ENCODE measurements at places on chromosomes 11 and 22.

GRCh38 chr22:20488946-20489345 lies 6.6 kb downstream of the KLHL22 start:
- no peak for DNase-seq

DNA sequence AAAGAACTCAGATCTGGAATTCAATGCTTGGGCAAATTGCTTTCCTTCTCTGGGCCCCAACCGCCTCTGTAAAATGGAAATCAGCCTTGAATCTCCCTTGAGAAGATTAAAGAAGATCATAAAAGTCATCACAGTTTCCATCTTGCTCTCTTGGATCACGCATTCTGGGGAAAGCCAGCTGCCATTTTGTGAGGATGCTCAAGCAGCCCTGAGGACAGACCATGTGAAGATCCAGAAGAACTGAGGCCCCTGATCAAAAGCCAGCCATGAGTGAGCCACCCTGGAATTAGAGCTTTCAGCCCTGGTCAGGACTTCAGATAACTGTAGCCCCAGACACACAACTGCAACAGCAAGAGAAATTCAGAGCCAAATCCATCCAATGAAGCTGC lies 229.3 kb downstream of the MN1 start:
- no peak for DNase-seq

- DNase-seq, result no peak
Observed at GRCh38 chr11:120835601-120836228, 188.2 kb upstream of the TBCEL start.

GRCh38 chr11:7516475-7516874 lies 2.7 kb downstream of the PPFIBP2 start:
- no peak for DNase-seq

DNA sequence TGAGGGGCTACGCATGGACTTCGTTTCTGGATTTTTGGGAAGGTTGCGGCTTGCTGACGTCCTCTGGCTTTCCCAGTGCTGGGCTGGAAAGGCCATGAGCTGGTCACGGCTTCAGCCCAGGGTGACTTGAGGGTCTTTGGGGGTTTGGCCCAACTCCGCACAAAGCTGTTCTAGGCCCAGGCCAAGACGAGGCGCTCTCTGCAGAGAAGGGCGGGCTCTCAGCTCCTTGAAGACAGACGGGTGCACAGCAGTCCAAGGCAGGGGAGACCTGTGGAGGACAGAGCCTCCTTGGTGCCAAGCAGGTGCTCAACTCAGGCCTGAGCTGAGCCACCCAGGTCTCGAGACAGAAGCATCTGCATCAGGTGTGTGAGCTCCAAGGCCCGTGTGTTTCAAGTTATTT lies 1003.7 kb downstream of the BRD1 start:
- no peak for DNase-seq

- DNase-seq, result peak; percentile 77
Observed at GRCh38 chr22:25492841-25493734, 71.4 kb upstream of the GRK3 start.

GRCh38 chr11:47961383-47961782 lies 19.0 kb upstream of the PTPRJ start:
- DNase-seq, result no peak

DNA sequence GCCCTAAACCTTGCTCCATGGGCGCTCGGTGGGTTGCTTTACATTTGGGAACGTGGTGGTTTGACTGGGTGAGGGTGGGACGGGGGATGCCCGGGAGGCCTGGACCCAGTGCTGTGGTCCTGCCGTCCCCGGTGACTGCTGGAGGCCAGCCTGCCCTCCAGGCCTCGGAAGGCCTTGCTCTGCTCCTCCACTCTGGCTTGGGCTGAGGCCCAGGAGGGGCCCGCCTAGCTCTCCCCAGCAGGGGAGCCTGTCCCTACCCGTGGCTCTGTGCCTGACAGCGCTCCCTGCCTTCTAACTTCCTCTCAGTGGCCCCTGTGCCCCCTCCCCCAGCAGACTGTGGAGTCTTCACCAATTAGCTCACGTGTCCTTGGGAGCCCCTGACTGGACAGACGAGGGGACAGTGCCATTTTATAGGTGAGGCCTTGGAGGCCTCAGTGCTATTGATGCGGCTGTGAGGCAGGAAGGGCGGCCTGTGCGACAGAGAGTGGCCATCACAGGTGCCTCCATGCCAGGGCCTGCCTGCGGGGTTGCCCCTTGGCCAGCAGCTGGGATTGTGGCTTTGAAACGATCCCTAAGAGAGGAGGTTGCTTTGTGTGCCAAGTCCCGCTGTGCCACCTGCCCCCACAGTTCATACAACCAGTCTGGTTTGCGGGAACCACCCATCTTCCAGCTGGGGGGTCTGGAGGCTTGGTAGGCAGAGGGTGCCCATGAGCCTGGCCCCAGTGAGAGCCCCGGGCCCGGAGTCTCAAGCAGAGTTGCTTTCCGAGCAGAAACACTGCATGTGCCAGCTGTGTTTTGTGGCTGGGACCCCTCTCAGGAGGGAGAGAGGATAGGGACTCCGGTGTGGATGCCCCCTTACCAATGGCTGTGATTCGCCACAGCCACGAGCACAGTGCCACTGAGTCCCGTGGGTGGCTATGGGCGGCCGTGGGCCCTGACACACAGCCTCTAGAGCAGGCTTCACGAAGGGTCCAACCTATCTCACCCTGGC lies 17.7 kb downstream of the TPCN2 start:
- DNase-seq, result no peak

GRCh38 chr11:71165771-71166170 lies 86.6 kb downstream of the SHANK2 start:
- DNase-seq, result no peak

DNA sequence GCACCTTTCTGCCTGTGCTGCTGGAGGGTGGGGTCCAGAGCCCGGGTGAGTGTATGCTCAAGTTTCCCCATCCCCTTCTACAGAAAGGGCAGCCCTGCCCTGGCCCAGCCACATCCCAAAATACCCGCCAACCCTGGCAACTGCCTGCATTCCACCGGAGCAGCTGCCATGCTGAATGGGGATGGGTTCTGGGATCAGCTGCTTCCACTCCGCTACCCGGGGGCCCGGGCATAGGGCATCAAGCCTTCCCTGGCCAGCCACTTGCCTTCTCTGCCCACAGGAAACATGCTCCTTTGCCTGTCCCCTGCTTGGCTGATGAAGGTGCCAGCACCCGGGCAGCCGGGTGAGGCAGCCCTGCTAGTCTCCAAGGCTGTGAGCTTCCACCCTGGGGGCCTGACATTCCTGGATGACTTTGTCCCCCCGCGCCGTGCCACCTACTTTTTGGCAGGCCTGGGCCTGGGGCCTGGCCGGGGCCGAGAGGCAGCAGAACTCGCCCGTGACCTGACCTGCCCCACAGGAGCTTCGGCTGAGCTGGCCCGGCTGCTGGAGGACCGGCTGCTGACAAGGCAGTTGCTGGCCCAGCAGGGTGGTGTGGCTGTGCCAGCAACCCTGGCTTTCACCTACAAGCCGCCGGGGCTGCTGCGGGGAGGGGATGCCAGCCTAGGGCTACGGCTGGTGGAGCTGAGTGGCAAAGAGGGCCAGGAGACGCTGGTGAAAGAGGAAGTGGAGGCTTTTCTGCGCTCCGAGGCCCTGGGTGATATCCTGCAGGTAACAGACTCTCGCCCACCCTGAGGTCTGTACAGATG lies 3.2 kb downstream of the CARNS1 start:
- DNase-seq, result no peak

- DNase-seq, result peak; percentile 62
Observed at GRCh38 chr11:115676206-115676605, 172.0 kb upstream of the CADM1 start.

- no peak for DNase-seq
Observed at GRCh38 chr22:30996462-30996861, 27.4 kb downstream of the TUG1 start.

GRCh38 chr22:32058656-32059260 lies 15.7 kb downstream of the SLC5A1 start:
- DNase-seq, result peak; percentile 27

- peak; percentile 83 for DNase-seq
Observed at GRCh38 chr11:17277024-17277584, 565 bp downstream of the NUCB2 start.

DNA sequence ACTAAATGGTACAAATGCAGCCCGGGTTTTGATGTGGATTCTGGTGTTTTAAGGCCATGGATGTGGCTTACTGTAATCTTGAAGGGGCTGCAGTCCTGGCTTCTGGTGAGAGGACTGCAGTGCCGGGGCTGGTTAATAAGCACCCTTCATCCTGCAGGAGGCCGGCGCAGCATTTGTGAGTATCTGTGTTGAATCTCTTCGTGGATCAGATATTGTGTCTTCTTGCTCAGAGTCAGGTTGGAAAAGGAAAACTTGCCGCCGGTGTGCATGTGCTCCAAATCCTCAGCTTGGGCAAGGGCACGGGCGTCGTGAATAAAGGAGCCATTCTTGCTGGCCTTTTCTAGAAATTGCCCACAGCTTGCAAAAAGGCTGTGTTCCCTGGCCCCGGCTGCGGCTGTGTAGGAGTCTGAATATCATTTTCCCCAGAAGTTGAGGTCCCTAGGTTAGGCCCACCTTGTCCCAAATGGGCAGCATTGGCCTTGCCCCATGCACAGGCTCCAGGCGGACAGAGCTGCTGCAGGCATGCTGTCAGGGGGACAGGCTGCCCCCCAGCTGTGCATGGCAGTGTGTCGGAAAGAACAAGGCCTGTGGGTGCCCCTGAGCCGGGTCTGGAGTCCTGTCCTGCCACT lies 28.9 kb upstream of the PARVB start:
- no peak for DNase-seq

DNA sequence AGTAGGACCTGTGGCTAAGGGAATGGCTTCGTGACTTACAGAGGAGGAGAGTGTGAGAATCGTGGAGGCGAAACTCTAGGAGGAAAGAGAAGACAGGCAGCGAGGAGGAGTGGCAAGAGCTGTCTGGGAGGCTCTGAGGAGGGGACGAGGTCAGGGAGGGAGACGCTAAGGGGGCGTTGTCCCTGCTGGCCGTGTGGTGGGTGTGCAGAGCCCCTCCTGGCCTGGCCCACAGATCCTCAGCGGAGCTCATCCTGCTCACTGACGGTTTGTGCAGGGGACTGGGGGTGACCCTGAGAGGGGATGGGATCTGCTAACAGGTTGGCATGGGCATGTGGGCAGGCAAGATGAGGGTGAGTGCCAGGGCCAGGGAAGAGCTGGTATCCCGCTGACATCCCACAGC lies 56.5 kb upstream of the PRR5 start:
- DNase-seq, result no peak

- DNase-seq, result no peak
Observed at GRCh38 chr11:20458905-20459632, 71.6 kb downstream of the PRMT3 start.

GRCh38 chr11:3052109-3052479 lies 5.1 kb downstream of the CARS1 start:
- peak; percentile 37 for DNase-seq

- peak; percentile 74 for DNase-seq
Observed at GRCh38 chr11:122365610-122366360, 249.8 kb upstream of the BLID start.

- DNase-seq, result no peak
Observed at GRCh38 chr11:29061452-29061851, 953.3 kb downstream of the METTL15 start.

DNA sequence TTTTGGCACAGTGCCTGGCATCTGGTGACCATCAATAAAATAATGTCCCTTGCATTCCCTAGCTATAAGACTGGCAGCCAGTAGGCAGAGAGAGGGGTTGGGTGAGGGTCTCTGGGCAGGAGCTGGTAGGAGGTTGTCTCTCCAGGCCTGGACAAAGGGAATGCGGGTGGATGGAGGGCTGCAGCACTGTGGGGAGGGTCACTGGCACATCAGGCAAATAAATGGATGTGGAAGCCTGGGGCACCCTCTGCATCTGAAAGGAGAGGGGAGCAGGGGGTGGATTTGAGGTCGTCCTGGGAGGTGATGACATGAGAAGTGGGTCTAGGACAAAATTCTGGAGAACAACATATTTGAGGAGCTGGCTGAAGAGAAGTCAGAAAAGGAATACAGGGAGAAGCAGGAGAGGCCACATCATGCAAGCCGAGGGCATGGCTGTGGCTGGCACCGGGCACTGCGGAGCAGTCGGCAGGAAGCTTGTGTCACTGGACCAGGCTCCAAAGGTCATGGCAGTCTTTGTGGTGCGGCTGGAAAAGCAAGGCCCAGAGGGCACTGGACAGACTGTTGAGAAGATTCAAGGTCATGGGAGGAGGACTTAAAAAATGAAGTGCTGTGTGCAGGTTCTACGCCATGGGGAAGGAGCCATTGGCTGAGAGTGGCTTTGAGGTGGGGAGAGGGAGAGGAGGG lies 36.5 kb upstream of the THY1 start:
- DNase-seq, result no peak

DNA sequence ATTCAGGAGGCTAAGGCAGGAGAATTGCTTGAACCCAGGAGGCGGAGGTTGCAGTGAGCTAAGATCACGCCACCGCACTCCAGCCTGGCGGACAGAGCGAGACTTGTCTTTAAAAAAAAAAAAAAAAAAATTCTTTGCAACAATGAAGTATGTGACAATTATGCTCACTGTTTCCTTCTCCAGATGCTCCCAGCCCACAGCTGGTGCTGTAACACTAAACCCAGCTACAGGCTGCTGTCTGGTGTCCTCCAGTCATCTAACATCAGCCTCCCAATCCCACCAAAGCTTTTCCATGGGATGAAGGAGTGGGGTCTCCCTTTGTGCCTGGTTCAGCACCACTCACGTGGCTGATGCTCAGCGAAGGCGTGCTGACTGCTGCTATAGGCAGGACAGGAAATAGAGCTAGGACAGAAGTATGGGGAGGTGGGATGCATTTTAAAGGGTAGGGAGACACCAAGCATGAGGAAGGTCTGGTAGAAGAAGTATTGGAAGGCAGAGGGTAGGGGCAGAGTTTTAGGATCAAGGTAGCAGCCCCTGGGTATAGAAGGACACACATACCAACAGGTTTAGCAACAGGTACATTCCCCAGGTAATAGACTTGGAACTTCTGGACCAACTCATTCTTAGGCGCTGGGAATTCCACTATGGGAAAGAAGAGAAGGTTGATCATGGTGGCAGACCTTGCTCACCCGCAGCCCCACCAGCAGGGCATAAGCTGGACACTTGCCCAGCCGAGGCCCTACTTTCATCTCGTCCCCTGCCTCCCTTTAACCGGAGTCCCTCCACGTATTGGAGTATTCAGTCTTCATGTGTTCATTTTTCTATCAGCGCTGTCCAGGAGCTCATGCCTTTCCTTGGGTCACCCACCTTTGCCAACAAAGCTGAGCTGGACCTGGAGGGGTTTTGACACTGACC lies 10.4 kb downstream of the SMPD1 start:
- DNase-seq, result no peak

DNA sequence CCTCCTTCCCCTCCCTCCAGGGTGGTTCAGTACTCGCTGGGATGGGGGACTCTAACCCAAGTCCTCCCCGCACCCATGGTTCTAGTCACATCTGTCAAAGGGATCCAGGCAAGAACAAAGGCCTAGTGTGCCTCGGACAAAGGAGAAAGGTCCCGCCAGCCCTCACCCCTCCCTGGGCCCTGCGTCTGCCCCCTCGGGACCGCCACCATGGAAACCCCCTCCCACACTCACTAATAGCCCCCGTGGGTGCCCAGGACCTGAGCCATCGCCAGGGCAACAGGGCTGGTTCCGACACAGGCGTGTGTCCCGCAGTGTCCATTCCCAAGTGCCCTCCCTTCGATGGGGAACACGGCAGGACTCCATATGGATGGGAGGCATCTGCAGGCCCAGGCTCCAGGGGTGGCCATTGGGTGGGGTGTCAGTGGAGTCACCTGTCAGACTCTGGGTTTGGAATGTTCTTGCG lies 5.1 kb upstream of the CARNS1 start:
- no peak for DNase-seq
